Esophagus squamous epithelium (tissue), 5 donors: ENCODE measurements at places on chromosomes 12 and 14.

GRCh38 chr14:90034835-90035525 is 26.8 kb upstream of the KCNK13 start:
- no peak for DNase-seq

GRCh38 chr14:69615496-69616407 is 4.4 kb downstream of the SUSD6 start:
- no peak for DNase-seq

DNA sequence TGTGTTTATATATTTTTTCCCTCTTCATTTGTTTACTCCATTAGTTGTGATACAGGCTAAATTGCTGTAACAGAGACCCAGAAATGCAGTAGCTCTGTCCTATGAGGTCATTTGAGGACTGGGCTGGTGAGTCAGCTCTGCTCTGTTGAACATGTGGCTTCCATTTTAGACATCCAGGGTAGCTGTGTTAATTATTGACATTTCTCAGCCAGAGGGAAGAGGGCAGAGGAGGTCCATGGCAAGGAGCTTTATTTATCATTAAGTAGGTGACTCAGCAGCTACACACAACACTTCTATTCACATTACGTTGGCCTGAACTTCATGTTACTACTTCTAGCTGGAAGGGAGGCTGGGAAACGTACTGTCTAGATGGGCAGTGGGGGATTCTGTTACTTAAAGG is 85.4 kb downstream of the PTCSC3 start:
- DNase-seq = no peak

DNA sequence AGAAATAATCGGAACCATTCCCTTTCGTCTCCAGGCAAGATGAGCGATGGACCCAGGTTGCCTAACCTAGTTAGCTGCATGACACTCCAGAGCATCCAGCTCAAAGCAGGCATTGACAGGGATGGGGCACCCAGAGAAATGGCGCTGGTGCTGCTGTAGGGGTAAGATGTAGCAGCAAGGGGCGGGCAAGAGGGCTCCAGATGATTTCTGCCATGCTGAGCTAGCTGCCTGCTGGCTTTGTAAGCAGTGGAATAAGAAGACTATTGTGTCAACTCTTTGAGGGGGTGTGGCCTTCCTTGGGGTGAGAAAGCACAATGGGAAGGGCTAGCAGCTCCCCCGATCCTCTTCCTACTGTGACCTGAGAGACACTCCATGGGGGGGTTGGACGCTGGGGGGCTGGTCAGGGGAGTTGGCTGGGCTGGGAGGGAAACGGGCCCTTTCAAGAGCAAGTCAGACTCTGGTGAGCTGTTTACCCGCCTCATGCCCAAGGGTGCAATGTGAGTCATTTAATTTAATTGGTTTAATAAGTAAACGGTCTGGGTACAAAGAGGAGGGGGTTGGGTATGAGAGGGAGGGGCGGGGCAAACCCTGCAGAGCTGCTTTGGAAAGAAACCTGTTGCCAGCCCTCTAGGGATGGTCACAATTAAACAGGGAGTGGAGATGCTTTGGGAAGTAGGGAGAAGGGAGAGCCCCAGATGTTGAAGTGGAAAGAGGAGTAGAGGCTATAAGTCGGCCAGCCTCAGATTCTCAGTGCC is 50.5 kb downstream of the B4GALNT3 start:
- no peak for DNase-seq

DNA sequence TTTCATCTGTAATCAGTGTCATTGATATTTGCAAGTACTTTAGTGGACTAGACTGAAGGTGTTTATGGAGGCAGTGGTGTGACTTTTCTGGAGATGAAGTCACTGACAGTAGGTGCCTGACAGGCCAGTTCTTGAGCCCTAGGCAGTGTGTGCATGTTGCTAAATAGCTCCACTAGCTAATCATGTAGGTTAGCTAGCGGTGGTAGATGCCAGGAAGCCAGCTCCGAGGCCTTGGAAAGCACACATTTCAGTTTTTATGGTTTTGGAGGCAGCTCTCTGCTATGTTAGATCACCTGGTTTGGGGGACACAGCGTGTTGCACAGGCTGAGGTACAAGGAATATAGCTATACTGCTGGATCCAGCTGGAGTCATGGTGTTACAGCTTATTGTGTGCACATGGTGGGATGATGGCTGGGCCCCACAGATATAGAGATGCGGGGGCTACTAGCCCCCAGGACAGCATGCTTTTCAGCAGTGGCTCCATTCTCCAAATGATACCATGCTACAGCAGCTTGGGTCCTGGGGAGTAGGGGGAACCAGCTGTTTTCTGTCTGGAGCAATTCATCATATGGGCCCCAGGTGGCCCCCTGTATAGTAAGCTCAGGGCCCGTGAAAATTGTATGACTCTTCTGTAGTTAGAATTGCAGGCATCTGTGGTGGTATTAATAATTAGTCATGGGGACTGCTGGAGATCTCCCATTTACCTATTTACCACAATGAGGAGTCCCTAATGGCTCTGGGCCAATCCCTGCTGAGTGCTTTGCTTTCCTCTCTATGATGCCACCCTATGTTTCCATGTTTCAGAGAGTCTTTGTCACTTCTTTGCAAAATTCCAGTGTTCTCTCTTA is 367.2 kb upstream of the LMO3 start:
- DNase-seq = no peak

DNA sequence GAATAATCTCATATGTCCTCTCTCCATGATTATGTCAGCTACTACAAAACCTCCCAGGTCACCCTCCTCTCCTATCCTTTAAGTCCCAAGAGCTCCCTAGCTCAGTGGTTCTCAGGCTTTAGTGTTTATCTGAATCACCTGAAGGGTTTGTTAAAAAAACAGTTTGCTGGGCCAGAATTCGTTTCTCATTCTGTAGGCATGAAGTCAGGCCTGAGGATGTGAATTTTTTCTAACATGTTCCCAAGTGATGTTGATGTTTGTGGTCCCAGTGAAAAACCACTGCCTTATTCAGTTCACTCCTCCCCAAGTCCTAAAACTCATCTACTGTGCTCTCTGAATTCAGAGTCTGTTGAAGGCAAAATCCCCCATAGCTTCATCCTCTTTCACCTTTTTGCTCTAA is 241.4 kb downstream of the ETNK1 start:
- no peak for DNase-seq

DNA sequence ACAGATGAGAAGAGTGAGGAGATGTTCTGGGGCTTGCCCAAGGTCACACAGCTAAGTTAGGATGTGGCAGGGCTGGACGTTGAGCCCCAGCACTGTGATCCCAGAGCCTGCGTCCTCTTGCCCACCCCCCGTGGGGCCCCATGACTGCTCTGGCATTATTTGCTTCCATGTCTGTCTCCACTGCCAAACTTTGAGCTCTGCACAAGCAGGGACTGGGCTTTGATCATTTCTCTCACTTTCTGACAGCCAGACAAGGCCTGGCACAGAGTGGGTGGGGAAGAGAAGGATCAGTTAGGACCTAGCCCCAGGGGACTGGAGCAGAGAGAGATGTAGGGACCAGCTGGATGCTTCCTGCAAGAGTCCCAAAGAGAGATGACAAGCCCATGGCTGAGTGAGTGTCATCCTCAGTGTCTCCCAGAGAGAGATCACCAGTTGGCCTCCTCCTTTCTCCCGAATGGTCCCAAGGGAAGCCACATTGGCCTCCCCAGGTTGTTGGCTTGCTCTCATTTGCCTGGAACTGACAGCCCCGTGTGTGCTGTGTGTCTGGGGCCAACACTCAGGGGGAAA is 126.7 kb upstream of the PWP1 start:
- no peak for DNase-seq

DNA sequence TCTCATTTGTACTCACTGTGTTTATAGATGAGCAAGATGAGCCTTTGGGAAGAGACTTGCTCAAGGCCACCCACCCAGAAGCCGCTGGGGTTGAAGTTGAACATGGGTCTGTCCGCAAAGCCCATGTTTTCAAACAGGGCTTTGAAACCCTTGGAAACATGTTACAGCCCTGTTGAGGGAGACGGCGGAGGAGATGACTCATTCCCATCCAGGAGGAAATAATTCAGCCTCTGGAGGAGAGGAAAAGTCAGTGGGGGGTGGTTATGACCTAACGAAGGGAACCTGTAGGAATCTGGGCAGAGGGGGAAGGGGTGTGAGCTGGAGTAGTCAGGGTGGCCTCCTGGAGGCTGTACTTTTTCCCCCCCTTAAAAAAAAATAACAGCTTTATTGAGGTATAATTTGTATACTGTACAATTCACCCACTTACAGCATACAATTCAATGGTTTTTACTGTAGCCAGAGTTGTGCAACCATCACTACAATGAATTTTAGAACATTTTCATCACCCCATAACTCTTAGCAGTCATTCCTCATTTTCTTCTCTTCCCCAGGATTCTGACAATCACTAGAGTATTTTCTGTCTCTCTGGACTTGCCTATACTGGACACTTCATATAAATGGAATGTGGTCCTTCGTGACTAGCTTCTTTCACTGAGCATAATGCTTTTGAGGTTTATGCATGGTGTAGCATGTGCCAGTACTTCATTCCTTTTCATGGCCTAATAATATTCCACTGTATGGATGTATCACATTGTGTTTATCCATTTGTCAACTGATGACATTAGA is 1.9 kb upstream of the RIN3 start:
- DNase-seq = no peak

DNA sequence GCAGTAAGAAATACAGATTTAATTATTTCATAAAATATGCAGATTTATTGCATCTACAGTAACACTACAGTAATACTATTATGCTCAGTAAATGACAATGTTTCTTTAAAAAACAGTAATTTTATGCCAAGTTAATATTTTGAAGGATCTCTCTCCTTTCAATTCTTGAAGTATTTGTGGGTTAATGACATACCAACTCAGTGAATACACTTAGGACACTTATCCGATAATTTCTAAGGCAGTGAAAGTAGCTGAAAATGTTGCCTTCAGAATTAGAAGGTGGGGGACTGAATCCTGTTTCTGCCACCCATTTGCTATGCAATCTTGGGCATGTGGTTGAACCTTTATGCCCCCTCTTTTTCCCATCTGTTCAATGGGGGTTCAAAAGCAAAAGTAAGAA is 24.8 kb upstream of the IFNG-AS1 start:
- no peak for DNase-seq

GRCh38 chr14:25034803-25035681 is 14.9 kb downstream of the STXBP6 start:
- no peak for DNase-seq

DNA sequence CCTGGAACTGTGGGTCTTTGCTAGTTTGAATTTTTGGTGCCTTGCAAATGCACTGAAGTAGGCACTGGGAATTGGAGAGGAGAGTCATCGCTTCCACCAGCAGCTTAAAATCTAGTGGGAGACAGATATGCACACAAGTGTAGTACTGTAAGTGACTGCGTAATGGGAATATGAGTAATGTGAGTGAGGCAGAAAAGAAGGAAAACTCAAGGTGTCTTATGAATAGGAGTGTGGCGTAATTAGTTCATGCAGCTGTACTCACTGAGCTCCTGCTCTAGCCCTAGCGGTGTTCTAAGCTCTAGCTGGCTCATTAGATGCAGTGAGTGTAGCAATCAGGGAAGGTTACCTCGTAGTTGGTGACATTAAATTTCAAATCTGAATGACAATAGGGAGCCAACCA is 2.8 kb downstream of the TCP11L2 start:
- DNase-seq = no peak

DNA sequence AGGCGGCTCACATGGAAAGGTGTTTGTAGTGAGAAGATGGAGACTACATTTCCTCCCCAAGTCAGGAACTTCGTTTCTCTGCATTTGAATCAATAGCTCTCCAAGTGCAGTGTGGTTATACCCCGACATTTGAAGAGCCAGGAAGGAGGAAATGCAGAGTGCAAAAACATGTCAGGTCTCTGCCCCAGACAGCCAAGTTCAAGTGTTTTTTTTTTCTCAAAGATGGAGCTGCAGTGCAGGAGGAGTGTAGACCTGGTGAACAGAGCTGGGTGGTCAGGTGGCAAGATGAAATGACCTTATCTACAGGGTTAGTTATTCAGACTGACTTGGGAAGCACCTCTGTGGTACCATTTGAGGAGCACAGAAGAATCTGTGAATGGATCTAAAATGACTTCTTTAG is 21.3 kb downstream of the MLXIP start:
- no peak for DNase-seq

GRCh38 chr14:105092171-105093037 is 27.2 kb upstream of the GPR132 start:
- no peak for DNase-seq

DNA sequence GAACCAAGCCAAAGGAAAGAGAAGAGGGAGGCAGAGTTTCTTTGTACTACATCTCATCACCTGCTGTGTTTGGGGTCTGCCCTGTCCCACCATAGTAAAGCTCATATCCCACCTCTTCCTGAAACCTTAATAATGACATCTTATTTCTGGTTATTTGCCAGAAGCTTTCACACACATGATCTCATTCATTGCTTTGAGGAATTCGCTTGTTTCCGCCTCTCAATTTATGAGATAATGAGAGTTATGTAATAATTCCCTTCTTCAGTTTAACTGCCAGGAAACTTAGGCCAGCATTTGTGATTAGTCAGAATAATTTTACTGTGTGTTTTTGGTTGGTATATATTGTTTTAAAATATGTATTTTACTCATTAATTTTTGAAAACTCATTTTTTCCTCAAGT is 205.2 kb downstream of the CACNA1C start:
- no peak for DNase-seq

DNA sequence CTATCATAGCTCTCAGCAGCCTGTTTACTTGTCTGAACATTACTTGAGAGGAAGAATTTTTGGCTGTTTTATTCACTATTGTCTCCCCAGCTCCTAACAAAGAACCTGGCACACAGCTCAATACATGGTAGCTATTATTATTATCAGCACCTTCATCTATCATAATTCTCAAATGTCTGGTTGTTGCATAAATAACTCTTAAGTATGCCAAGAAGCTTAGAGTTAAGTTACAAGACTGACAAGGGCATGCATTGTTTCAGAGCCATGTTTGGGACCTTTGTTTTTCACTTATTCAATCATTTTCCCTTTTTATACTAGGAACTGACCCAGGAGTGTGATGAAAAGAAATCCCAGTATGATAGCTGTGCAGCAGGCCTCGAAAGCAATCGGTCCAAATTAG is 77.5 kb upstream of the ATP2A2 start:
- no peak for DNase-seq

DNA sequence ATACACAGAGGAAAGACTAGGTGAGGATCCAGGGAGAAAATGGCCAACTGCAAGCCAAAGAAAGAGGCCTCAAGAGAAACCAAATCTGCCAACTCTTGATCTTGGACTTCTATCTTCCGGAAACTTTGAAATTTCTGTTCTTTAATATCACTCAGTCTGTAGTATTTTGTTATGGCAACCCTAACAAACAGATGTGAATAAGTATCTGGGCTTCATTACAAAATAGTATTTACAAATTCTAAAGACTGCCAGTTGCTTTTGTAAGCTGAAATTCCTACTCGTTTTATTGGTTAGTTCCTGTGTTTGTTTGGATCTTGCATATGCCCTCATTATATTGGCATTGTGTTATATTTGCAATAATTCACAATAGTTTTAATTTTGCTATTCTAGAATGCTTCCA is 143.2 kb upstream of the USP15 start:
- DNase-seq = no peak

- DNase-seq = no peak
These were observed 114.4 kb upstream of the OVCH1 start for GRCh38 chr12:29611906-29612305.
